Ascending aorta (tissue), 2 donors: ENCODE measurements at places on chromosomes 16 and 17.

GRCh38 chr16:87851141-87851587 lies 18.1 kb downstream of the SLC7A5 start:
- no peak for DNase-seq
- no peaks in the 10 kb centered on the region for H3K27me3 ChIP-seq
- H3K4me1 ChIP-seq: peaks cover 22% of the 10 kb centered on the region
- no peaks in the 10 kb centered on the region for H3K36me3 ChIP-seq

DNA sequence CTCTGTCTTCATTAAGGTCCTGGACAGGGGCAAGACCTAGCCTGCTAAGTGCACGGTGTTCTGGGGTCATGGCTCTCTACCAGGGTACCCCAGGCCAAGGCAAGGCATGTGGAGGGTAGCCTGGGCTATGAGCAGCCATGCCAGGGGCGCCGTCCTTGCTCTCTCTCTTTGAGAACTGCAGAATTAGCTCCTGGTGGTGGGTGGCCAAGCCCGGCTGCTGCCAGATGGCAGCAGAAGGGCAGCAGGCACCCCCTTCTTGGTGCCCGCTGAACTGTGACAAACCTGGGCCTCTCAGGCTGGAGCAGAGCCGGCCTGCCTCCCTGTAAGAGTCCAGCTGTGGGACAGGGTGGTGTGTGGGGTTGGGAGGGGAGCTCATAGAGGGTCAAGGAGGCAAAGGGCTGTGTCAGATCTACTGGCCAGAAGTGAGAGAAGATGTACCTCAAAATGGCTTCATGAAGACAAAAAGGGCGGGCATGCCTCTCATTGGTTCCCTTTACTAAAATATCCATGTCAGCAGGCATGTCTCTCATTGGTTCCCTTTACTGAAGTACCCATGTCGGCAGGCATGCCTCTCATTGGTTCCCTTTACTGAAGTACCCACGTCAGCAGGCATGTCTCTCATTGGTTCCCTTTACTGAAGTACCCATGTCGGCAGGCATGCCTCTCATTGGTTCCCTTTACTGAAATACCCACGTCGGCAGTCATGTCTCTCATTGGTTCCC lies 81.7 kb upstream of the SDK2 start:
- DNase-seq: no peak
- no peaks in the 10 kb centered on the region for H3K4me1 ChIP-seq
- no peak overlapping the region for H3K4me3 ChIP-seq
- H3K36me3 ChIP-seq: no peaks in the 10 kb centered on the region

- no peaks in the 10 kb centered on the region for H3K27me3 ChIP-seq
- H3K36me3 ChIP-seq: no peaks in the 10 kb centered on the region
- peak overlapping the region; percentile 94 for H3K4me3 ChIP-seq
- no peaks in the 10 kb centered on the region for H3K4me1 ChIP-seq
- DNase-seq: no peak
These were observed 1.1 kb upstream of the STAT5B start for GRCh38 chr17:42277342-42277712.

DNA sequence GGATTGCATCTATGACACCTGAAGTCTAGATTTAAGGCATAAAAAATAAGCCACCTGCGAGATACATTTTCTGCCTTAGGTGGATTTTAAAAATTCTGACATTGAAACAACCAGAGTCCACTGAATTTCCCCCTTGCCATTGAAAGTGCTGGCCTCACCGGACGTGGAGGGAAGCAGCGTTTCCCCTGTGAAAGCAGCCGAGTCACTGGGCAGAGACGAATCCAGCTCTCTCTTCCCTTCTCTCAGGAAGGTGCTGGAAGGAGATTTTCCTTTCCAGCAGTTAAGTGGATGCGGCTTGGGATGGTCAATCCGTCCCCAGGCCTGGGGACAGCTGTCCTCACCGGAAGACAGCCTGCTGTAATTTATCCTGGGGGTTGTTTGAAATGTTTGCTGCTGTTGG lies 270.9 kb upstream of the FOXF1 start:
- H3K36me3 ChIP-seq: no peaks in the 10 kb centered on the region
- H3K27me3 ChIP-seq: no peaks in the 10 kb centered on the region
- no peak overlapping the region for H3K4me3 ChIP-seq
- H3K27ac ChIP-seq: no peak overlapping the region
- no peaks in the 10 kb centered on the region for H3K4me1 ChIP-seq

GRCh38 chr17:59372138-59372751 lies 40.8 kb downstream of the YPEL2 start:
- H3K27me3 ChIP-seq: no peaks in the 10 kb centered on the region
- H3K36me3 ChIP-seq: no peaks in the 10 kb centered on the region
- peak overlapping the region; percentile 95 for H3K27ac ChIP-seq
- H3K4me3 ChIP-seq: peak overlapping the region; percentile 50
- DNase-seq: peak; percentile 89

- no peaks in the 10 kb centered on the region for H3K27me3 ChIP-seq
- no peak for DNase-seq
- no peak overlapping the region for H3K4me3 ChIP-seq
- H3K4me1 ChIP-seq: no peaks in the 10 kb centered on the region
- H3K36me3 ChIP-seq: peaks cover 91% of the 10 kb centered on the region
- no peak overlapping the region for H3K27ac ChIP-seq
These were observed 47.3 kb downstream of the NLRP1 start for GRCh38 chr17:5536866-5537650.
